Mammary epithelial cell (primary cell): ENCODE measurements at places on chromosomes 1 and 21. TPM values are rescaled to one million over a fixed set of nuclear protein-coding genes. Genes with fewer than 3 reads are reported as not detected.
A peak's percentile ranks its signal among the peaks of the same experiment; 100 is the strongest.

DNA sequence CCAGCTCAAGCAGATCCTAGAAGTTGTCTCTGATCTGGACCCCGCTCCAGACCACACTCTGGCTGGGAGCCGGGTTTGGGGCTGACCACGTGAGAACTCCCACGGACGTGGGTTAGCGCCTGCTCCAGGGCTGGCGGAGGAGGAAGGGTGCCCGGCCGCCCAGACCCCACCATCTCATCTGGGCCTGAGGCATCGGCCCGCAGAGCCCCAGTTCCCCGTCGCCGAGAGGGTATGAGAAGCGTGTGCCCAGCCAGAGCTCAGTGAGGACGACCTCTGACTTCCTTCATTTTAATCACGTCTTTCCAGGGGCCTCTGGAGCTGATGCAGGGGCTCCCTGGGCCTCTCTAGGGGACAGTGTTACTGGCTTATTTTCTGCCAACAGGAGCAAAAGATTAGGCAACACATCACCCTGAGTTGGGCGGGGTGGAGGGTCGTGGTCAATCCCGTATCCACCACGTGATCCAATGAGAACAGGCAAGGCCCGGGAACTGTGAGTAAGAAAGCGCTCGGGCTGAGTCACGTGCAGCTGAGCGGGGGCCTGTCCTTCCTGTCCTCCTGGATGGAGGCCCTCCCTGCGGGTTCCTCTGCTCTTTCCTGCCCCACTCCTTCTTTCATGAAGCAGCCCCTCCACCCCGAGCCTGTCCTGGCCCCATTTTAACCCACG, 81.1 kb downstream of the SIK1 start:
- peak; percentile 66 for DNase-seq

DNA sequence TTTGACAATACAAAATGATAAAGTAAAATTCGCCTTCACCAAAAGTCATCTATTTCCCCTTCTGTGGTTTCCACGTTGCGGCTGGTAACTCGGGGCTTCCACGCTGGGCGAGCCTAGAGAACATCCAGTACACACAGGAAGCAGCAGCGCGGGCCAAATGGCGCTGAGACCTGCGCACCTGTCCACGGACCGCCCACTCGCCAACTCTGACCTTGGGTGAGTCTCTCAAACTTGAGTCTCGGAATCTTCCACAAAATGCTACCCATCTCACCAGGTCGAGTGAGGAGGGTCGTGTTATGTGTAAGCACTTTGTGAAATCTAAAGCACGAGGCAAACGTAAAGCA, 820 bp upstream of the TTF2 start:
- peak; percentile 49 for DNase-seq

GRCh38 chr1:175388285-175388684, 195.7 kb upstream of the KIAA0040 start:
- no peak for DNase-seq

Gene CDKN2C
- polyA plus RNA-seq = 5.1 TPM

Gene SLC9C2
- 0.01 TPM for polyA plus RNA-seq

Gene EFNA1
- 28.8 TPM for polyA plus RNA-seq

DNA sequence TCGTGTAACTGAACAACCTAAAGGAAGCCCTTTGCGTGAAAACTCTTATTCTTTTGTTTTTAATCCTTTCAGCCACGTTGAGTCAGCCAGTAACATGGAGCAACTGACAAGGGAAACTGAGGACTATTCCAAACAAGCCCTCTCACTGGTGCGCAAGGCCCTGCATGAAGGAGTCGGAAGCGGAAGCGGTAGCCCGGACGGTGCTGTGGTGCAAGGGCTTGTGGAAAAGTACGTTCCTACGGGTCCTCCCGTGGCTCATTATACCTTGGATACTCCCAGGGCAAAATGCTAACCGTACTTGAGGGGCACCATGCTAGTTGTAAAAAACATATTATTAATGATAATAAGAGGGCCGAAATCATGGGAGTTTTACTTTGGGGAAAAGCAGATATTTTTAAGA, 49.4 kb downstream of the LAMC2 start:
- DNase-seq = no peak

- no peak for DNase-seq
Measured at GRCh38 chr1:180572760-180573159, 14.0 kb downstream of the OVAAL start.

Gene HAO2
- not detected for polyA plus RNA-seq

Gene CLCN6
- 7.6 TPM for polyA plus RNA-seq

DNA sequence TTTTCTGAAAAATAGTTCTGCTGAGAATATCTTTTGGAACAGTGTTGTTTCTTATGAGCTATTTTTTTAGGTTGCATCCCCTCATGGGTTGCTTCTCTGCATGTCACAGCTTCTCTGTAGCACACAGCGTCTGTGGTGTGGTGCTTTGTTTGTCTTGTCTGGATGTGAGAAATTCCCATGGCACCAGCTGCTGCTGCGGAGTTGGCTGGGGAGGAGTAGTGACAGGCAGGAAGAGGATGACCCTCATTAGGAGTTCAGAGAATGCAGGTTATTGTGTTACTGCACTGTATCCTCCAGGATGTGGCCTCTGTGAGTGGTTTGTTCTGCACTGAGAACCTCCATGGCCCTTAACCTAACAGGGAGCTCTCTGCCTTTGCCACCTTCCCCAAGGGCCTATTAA, 64.8 kb downstream of the TSEN15 start:
- DNase-seq = no peak

Gene BGLAP
- polyA plus RNA-seq = 0.29 TPM

DNA sequence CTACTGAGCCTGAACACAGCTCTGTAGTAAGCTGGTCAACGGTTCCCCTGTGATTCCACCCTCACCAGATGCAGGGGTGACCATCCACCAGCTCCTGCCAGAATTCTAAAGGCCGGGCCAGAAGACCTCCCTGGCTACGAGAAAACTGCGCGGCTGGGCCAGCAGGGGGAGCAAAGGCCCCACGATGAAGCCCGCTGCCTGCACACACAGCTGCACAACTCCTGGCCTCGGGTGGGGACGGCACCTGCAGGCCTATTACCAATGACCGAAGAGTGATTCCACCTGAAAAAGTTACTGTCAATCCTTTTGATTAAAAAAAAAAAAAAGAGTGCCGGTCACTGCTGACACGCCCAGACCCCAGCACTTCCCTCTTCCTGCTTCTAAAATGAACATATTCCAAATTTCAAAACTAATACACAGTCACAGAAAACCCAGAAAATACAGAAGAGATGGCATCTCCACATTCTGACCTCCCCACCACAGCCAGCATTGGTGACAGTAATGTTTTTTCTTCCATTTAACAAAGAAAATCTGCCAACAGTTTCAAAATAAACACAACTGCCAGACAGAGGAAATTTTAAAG, 49.8 kb upstream of the RIPK4 start:
- peak; percentile 38 for DNase-seq

Gene C8A
- polyA plus RNA-seq = not detected

Gene TAL1
- not detected for polyA plus RNA-seq
